NCI-H1436 treated with DMSO at 0.1 percent for 48 hours (cell line): ENCODE measurements at places on chromosomes 12 and 14.

DNA sequence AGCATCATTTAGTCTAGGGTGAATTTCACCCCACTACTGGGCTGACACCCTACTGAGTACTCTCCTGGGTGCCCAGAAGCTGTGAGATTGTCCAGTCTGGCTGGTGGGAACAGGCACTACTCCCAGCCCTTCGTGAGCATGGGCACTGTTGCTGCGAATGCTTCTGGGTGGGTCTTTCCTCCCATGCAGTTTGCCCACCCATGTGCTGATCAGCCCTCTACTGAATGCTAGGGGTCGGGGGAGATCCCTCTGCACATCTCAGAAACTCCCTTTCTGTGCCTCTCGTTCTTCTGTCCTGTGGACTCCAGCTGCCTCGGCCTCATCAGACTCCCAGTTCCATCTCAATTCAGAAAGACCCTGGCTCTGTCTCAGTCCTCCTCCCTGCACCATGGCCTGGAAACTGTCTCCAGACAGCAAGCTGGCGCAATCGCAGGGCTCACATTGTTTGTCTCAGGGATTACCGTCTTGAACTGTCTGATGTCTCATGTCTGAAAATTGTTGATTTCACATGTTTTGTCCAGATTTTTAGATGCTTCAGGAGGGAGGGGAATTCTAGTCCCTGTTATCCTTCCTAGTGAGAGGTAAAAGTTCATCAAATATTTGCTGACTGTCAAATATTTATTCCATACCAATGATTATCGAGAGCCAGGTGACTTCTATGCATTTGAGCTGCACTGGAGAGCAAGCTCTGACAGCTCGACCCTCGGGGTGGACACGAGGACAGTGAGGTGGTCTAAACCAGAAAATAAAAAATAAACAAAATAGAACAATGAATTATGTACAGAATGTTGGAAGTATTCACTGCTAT is 316.6 kb upstream of the RTL1 start:
- DNase-seq: no peak

DNA sequence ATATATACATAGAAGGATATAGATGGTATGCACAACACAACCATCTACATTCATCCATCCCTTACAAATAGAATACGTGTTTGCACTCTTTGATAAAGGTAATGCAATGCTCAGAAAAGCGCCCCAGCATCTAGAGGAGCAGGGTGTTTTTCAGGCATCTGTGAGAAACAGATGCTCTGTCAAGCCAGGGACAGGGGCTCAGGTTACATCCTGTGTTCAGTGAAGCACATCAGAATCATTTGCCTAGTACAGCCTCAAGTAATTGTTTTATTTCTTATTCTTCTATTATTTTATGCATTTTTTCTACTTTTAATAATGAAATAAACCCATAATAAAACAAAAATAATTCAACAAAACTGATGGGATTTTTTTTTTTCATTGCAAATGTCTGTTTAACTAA is 50.5 kb upstream of the HIF1A start:
- no peak for DNase-seq

- DNase-seq: no peak
These were observed 1.9 kb downstream of the MYL6B start for GRCh38 chr12:56154246-56154771.

- DNase-seq: no peak
These were observed 135.7 kb downstream of the PLXNC1 start for GRCh38 chr12:94284046-94284445.

- no peak for DNase-seq
These were observed 158.0 kb downstream of the RAD51B start for GRCh38 chr14:67977434-67978034.
